ENCODE measurements at places on chromosomes 3 and 15.

GRCh38 chr3:17354341-17354740 lies 388.1 kb downstream of the TBC1D5 start:
- DNase-seq = no peak

DNA sequence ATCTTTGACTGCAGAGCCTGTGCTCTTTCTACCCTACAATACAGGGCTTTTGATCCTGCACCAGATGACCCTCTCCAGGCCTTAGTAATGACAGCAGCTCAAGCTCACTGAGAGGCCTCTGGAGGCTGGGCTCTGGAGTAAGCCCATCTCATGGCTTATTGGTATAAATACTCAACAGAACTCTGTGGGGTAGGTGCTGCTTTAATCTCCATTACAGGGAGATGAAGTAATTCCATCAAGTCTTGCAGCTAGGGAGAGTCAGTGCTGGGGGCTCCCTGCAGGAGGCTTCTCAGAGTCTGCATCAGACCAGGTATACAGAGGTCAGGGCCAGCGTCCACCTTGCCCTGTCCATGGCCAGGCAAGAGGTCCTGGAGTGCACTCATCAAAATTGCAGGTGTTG lies 89.2 kb upstream of the SLC6A11 start:
- DNase-seq = no peak

- no peak for DNase-seq
These were observed 44.1 kb downstream of the MAP6D1 start for GRCh38 chr3:183781246-183781645.

GRCh38 chr3:14647976-14648955 lies 3.3 kb upstream of the CCDC174 start:
- no peak for DNase-seq

DNA sequence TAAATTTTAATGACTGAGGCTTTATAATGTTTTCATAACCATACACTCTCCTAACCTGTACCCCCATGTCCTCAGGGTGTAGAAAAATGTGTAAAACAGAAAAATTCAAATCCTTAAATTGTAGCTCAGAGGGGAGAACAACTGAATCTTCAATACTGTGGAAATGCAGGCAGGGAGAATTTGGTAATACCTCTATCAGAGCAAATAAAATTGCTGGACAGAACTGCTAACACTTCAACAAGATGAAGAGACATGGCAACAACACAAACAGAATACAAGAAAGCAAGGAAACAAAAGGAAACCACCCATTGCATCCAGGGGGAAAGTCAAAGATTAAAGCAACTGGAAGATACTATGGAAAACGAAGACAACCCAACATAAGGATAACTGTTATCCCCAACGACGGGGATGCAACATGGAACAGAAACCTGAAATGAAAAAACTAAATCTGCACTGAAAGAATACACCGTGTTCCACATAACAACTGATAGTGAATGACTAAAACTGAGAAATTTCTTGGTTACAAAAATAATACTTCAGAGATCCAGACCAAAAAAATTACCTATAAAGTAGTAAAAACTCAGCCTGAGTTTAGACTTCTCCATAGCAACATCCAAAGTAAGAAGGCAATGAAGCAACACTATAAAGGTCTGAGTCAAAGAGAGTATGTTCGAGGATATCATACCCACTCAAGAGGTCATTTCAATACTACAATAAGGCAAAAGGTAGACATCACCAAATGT lies 48.5 kb downstream of the HACD2 start:
- DNase-seq = no peak

GRCh38 chr15:39789736-39790135 lies 7.1 kb upstream of the FSIP1 start:
- DNase-seq = no peak

DNA sequence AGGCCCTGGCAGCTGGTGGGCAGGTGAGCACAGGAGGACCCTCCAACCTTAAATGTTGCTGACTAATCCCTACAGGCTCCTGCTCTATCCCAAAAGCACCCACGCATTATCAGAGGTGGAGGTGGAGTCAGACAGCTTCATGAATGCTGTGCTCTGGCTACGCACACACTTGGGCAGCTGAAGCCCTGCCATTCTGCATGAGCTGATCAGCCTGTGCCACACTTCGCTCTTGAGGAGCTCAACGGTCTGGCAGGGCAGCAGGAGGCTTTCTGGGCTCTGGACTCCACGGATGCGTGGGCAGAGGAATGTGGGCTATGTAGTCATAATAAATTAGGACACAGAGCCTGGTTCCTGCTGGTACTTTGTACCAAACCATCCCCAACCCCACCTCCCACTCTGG lies 6.1 kb downstream of the MST1 start:
- DNase-seq = no peak

DNA sequence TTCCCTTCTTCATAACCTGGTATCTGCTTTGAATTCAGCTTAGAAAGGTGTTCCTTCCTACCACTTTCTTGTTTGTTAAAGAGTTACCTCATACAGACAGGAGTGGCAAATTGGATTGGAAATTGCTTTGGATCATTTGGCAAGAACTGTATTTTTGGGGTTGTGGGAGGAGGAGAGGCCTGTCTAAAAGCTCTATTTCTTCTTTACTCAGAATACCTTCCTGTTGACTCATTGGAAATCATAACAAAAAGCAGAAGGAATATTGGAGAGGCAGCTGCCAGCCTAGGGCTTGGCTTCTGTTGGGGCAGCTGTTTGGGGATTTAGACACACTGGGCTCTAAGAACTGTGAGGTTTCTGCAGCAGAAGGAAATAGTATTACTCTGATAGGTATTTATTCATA lies 14.2 kb downstream of the IQGAP1 start:
- DNase-seq = no peak

GRCh38 chr3:109137761-109138160 lies 1.2 kb downstream of the C3orf85 start:
- DNase-seq = no peak

GRCh38 chr3:161423911-161424522 lies 52.7 kb upstream of the SPTSSB start:
- peak; percentile 61 for DNase-seq

DNA sequence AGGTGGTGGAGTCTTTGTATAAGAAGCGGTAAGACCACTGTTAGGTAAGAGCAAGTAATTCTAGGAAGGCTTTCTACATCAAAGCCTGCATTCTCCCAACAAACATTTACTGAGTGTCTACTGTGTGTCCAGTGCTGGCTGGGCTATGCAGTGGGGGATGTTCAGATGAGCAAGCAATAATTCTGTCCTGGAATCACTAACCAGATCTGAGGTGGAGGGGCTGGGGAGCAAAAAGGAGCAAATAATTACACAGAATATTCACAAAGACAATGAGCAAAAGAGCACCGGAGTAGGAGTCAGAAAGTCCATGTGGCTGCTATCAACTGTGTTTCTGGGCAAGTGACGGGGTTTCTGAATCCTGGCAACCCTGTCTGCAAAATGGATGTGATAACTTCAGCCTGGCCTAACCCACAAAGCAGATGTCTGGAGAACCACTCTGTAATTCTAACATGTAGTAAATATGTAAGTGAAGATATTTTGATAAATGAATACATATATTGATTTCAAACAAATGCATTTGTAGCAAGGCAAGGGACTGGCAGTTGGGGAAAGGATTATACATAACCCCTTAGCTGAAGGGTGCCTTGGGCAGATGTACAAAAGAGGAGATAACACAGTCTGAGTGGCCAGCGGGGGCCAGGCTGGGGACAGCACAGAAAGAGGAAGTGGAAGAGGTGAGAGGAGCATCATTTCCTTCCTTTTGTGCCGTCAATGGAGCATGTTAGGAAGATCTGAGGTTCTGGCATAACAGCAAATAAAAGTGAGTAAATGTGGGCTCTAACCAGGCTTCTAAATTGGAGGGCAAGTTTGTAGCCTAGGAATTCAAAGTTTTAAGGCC lies 28.8 kb downstream of the CYP8B1 start:
- peak; percentile 57 for DNase-seq

- DNase-seq = no peak
These were observed at the start of gene BOC for GRCh38 chr3:113211330-113212149. Gene BOC, plus strand, starts transcription at chr3:113211557. Its CDS starts 38,246 bp downstream, at chr3:113249803.

DNA sequence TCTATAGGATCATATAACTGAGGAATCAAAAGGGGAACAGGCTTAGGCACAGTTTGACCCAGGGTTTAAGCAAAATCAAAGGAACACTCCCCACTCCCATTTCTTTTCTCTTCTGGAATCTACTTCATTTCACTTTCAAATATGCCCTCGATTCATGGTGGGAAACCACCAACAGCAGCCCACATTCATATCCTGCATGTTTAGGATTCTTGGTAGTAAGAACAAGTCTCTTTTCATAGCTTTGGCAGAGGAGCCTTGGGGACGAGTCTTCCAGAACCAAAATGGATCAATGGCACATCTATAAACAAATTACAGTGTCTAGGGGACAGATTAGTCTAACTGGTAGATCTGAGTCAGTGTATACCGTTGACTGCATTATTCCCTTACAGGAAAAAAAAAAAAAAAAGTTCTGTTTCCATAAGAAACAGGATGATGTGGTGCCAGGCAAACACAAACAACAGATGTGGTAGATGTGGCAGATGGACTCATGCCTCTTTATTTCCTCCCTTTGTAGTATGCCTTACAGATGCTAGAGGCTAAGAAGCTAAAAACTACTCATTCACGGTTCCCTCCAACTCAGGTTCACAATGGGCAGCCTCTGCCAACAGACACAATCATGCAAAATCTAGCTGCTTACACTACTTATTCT lies 578.3 kb upstream of the ADAMTS9 start:
- no peak for DNase-seq

DNA sequence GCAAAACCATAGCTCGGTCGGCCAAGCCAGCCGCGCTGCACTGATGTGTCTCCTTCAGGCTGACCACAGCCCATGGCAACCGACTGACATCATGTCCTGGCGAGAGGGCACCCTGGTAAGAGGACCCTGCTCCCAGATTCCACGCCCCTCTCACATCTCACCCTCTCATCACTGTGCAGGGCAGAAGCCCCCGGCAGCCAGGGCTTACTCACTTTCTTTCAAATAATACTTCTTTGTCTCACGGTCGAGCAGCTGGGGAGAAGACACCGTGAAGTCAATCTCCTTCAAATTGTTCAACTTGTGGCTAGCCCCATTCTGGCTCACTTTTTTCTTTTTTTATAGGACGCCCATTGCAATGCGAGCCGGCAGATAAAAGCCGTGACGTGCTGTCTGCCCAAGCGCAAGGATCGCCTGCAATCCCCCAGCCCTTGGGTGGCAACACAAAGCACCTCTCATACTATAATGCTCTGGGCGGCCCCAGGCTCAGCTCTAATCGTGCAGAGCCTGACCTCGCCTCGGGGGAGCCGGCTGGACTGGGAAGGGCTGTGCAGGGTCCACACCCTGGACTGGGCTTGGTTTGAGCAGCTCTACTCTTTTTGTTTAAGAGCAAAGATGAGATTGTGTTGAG lies 33.6 kb downstream of the VGLL4 start:
- DNase-seq = no peak

DNA sequence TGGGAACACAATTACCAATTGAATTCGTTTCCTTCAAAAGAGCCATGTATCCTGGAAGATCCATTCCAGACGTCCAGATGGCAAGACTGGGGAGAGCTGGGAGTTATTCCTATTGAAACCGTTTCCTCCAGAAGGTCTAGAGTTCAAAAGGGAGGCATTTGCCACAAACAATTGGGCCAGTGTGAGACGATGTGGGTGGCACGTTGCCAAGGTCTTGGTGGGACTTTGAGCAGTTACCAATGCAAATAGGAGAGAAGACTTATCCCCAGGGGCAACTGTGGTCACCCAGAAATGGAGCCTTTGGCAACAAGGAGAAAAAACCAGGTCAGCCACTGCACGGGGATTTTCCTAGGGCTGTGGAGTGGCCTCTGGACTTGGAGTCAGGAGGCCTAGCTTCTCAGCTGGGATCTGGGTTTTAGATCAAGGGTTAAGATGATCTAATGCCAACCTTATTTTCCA lies 29.6 kb upstream of the TLE3 start:
- DNase-seq = no peak

Measured in CD4-positive, alpha-beta T cell treated with Interferon alpha-2 for 1 hour (primary cell).